GM03348 (cell line): ENCODE measurements at places on chromosomes 6 and 20.

DNA sequence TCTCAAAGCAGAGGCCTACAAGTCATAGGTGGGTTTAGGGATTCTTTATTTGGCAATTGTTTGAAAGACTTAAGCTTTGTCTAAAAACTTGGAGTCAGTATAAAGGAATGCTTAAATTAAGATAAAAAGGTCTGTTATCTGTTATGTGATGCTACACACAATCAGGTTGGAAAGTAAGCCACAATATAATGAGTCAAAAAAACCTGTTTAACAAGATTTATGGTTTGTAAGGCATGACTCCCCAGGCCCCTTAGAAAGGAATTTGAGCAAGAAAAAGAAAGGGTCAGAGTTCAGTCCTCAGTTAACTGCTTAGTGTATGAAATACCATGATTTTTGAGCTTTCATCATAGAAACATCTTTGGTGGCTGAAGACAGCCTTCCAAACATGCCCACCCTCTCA is 66.8 kb upstream of the HMGN3 start:
- no peak for DNase-seq

DNA sequence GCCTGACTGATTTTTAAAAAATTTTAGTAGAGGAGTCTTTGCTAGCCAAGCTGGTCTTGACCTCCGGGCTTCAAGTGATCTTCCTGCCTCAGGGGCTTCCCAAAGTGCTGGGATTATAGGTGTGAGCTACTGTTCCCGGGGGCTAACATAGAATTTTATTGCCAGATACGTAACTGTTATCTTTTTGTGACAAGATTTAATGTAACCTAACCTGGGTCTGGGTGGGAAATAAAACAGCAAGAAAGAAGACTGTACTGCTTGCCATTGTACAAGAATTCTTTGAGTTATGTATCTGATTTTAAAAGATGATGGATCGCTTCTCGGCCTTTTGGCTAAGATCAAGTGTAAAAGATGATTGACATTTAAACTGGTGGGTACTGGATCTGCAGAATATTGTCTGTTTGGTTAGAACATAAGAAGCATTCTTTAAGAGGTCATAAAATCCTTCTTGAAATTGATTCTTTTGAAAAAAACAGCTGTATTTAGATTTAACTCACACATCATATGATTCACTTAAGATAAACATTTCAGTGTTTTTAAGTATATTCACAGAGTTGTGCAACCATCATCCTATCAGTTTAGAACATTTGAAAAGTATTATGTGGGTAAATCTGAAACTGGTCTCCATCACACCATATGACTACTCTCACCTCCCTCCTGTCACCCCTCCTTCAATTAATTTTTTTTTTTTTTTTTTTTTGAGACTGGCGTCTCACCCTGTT is 21.6 kb downstream of the TPX2 start:
- DNase-seq, result no peak

- no peak for DNase-seq
Observed at GRCh38 chr20:62202676-62203377, 17.3 kb downstream of the HRH3 start.

- no peak for DNase-seq
Observed at GRCh38 chr6:135053406-135053805, 1.2 kb downstream of the HBS1L start.

DNA sequence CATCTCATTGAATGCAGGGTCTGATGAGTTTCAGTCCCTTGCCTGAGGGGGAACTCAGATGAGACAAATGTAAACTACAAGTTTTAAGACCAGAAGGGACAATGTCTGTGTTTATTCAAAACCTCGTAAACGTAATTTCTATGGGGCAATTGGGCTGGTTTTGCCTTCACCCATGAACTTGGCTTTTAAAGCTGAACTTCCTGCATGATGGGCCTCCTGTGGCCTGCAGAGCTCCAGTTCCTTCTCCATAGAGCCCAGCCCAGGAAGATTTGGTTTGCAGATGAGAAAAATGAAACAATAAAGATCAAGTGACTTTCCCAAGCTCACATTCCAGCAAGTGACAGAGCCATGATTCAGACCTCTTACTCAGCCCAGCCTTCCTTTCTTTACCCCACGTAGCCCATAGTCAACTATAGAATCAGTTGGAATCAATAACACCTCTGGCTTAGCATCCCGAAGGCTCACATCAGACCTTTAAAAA is 612.3 kb downstream of the UTRN start:
- peak; percentile 63 for DNase-seq

- DNase-seq, result peak; percentile 91
Observed at GRCh38 chr20:32483351-32484224, 101.5 kb downstream of the NOL4L start.

DNA sequence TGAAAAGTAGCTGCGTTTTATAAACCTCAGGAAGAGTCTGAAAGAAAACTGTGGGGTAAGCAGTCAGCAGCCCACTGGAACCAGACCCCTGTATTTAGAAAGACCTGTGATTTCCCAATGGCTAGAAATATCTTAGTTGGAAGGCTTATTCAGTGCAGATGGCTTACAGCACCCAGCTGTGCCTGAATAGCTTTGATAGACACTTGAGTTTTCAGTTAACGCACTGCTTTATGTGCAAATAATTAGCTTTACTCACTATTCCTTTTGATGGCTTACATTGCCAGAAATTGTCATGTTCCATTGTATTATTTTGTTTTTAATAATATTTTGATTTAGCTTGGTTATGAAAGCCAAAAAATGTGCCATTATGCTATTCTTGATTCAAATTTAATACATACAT is 465.3 kb upstream of the SYNCRIP start:
- no peak for DNase-seq

GRCh38 chr6:138310821-138311220 is 66.9 kb upstream of the SMIM28 start:
- no peak for DNase-seq

- DNase-seq, result no peak
Observed at GRCh38 chr6:43707767-43708166, 20.2 kb upstream of the MRPS18A start.

DNA sequence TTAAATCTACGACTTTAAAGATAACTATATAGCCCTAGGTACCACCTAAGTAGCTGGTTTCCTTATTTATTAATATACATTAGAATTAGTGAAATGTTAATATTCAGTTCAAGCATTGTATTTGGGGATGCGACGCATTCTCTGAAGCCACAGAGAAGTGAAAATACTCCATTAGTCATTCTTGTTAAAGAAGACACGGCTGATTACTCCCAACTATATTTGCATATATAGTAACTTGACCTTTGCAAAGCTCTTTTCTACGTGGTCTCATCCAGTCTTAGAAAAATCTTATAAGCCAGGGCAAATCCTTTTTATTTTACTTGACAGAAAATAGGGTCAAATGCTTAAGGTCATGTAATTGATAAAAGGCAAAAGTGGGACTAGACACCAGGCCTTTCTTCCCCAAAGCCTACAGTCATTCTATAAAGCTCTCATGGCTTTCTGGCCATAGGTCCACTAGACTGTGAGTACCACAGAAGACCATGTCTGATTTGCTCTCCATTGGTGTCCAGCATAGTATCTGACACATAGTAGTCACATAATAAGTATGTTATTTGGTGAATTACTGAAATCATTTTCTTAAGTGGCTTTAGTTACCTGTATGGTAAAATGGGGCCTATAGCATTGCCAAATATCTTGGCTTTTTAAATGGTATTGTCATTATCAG is 11.3 kb downstream of the ZHX3 start:
- DNase-seq, result no peak

DNA sequence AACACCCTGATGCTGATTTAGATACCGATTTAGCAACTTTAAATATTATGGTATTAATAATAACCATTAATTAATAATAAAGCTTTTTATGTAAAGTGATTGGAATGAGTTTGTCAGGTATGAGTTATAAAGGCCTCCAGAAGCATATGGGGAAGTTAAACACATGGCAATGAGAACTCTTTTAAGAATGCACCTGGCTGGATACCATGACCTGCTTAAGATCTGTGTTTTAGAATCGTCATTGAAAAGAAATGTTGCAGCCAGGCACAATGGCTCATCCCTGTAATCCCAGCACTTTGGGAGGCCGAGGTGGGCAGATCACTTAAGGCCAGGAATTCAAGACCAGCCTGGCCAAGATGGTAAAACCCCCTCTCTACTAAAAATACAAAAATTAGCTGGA is 197.5 kb downstream of the SOX4 start:
- DNase-seq, result no peak

DNA sequence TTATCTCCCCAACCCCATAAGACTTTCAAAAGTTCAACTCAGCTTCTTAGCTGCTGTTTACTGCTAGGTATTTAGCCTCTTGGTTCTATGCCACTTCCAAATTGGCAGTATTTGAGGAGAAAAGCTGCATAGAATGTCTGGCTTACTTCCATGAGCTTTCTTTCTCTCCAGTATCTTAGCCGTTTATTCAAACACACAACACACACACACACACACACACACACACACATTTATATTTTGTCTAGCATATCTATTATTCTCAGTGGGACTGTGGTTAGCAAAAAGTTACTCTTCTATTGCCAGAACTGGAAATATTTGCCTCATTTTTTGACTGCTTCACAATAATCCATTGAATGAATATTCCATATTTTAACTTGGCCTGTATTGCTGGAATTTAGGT is 634.2 kb upstream of the IMPG1 start:
- DNase-seq, result no peak

GRCh38 chr6:15244620-15245360 is 1.1 kb upstream of the JARID2 start:
- peak; percentile 89 for DNase-seq

GRCh38 chr6:111129013-111129412 is 41.7 kb downstream of the SLC16A10 start:
- no peak for DNase-seq

DNA sequence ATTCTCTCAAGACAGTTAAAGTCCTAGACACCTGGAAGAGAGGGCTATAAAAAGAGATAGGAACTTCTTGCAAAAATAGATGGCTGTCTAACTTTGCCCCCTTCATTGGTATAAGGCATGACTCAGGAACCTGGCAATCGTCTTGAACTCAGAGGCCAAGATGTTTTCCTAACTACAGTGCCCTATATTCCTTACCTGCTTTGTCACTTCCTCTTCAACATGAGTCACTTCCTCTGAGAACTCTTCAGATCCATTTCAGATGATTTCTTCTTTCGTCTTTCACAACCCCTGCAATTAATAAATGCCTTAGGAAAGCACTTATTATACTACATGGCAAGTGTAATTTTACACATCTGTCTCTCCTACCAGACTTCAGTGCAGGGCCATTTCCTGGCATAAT is 83.5 kb downstream of the HAO1 start:
- peak; percentile 26 for DNase-seq

DNA sequence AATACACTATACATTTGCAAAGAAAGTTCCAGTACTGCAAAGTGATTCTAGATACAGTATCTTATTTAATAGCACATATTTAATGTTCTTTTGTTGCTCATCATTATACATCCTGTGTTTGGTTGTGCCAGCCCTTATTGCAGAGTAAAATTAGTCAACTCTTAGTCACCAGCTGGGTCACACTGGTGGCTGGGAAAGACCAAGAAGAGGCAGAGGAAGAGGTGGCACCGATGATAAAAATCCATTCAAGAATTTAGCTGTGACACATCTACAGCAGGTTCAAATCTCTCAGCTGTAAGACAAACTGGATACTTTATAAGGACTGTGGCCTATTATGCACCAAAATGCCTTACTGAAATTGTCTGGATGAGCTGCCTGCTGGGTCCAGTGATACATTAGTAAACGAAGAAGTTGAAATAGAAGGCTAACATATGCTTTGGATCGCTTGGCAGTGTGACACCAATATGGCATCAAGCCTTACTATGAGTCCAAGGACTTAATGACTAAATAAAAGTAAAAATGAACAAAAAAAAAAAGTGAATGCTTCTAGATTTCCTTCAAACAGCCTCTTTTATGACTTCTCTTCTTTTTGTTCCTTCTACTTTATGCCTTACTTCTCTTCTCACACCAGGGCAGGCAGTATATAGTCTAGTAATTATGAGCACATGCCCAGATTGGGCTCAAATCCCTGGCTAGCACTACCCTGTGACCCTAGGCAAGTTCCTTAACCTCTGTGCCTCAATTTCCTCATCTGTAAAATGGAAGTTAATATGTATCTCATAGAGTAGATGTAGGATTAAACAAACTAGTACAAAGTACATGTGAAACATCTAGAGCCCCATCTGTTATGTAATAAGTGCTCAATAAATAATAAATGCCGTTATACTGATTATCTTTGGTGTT is 29.4 kb upstream of the RNF8 start:
- peak; percentile 43 for DNase-seq

- peak; percentile 68 for DNase-seq
Observed at GRCh38 chr20:58598211-58599015, 52.7 kb upstream of the STX16 start.

GRCh38 chr6:44105993-44106740 is 21.1 kb downstream of the MRPL14 start:
- no peak for DNase-seq

DNA sequence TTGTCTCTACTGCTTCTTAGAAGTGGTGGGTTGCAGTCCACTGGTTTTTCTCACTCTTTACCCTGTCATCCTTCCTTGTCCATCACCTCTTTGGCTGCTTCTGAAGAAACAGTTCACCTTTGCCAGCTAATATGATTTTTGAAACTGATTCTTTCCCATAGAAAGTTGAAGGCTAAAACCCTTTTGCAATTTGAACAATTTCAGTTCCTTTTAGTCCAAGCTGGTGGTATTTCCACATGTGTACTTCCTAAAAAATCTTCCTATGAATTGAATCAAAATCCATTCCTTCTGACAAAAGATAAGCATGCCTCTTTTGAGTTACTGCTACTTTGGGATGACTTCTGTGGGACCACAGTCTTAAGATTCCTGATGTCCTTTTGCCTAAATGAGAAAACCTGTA is 210.0 kb upstream of the MAN1A1 start:
- DNase-seq, result no peak

DNA sequence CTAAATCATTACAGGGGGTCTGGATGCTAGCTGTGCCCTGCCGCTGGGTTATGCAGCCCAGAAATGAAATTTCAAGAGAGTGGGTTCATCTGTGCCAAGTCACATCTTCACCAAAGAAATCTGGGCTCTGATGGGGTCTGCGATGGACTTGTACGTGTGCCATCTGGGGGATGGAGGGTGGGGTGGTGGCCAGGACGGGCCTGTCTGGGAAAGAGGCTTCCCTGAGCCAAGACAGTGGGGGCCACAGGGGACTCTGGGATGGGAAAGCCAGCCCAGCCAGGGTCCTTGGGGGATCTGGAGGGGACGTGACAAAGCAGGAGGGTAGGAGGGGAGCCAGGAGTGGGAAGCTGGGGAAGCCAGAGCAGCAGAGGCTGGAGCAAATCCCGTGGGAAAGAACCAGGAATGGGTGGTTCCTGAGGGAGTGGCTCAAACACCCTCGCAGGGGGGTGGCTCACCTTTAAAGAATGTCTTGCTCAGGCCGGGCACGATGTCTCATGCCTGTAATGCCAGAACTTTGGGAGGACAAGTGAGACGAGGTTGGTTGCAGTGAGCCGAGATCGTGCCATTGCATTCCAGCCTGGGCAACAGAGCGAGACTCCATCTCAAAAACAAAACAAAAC is 36.3 kb upstream of the SULF2 start:
- DNase-seq, result no peak
